ENCODE measurements at places on chromosomes 6 and 20.

DNA sequence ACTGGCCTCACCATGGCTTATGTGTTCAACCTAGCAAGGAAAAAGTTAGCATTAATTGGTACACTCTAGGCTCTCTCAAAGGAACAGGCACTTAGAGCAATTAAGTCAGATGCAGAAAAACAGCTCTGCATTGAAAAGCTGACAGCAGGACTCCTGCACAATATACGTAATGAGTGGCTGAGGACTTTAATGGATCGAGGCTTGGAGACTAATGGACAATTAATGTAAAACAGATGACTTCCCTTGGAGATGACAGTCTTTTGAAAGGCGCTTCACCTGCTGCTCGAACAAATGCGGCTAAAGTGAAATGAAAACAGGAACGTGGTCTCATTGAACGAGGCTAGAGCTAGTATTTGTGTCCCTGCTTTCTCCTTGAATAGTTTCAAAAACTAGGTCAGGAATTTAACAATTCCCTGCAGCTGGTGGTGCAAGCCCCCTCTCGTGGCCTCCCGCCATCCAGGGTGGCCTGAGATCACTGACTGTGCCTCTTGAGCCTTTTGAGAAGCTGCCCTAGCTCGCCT is 137.1 kb downstream of the ELOVL4 start:
- no peak for DNase-seq

- DNase-seq = no peak
Measured at GRCh38 chr6:44042989-44043478, 84.2 kb downstream of the MRPL14 start.

- DNase-seq = no peak
Measured at GRCh38 chr6:79608334-79609224, 22.6 kb upstream of the SH3BGRL2 start.

DNA sequence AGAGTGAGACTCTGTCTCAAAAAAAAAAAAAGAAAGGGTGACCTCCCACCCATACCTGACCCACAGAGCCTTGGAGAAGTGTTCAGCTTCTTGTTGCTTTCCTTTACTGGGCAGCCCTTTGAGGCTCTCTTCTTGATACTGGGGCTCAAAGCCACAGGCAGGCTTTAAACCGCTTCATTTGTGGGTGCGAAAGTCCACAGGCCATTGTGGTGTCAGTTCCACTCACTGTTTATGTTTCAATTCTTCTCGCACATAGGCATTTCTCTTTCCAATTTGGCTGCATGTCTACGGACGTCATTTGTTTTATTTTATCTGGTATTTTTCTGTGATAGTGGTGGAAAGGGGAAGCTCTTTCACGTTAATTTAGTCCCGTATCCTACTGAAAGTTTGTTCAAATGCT is 34.6 kb downstream of the PPARD start:
- no peak for DNase-seq

- no peak for DNase-seq
Measured at GRCh38 chr6:64170316-64170715, 534.7 kb downstream of the PHF3 start.

All from T-helper 1 cell (primary cell).